NCI-H69 (cell line): ENCODE measurements at places on chromosomes 5 and 9.
A peak's percentile ranks its signal among the peaks of the same experiment; 100 is the strongest.

DNA sequence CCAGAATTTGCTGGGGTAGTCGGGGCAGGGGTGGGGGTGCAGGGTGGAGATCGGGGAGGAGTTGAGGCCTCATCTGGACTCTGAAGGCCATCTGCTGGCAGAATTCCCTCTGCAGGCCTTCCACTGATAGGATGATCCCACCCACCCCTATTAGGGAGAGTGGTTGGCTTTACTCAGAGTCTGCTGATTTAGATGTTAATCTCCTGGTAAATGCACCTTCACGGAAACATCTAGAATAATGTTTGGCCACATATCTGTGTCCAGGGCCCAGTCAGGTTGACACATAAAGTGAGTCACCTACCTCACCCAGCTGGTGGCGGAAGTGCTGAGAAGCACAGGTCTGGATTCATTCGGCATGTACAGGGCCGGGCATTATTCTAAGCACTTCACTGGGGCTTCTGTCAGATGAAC, 50.0 kb downstream of the DAPK1 start:
- DNase-seq, result no peak

DNA sequence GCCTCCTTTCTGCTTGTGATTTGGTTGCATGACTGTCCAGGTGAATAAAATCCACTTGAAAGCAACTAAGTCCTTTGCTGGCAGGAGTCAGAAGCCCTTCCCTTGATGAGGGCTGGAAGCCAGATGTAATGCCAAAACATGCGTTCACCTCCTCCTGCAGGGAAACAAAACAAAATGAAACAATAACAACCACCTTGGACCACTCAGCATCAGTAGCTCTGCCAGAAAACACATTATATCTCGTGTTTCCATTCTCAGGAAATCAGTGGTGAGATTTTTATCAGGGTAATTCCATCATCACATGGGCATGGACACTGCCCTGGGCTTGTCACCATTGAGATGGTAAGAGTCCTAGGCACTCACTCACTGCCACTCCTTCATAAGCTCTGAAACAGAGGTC, 350.3 kb upstream of the ACTBL2 start:
- no peak for DNase-seq

GRCh38 chr5:74326571-74327338, 313.8 kb downstream of the ENC1 start:
- DNase-seq, result peak; percentile 88

GRCh38 chr9:33676746-33677505, 118.4 kb upstream of the PRSS3 start:
- peak; percentile 89 for DNase-seq

- no peak for DNase-seq
These were observed 274.5 kb upstream of the PTGER4 start for GRCh38 chr5:40405230-40405629.

DNA sequence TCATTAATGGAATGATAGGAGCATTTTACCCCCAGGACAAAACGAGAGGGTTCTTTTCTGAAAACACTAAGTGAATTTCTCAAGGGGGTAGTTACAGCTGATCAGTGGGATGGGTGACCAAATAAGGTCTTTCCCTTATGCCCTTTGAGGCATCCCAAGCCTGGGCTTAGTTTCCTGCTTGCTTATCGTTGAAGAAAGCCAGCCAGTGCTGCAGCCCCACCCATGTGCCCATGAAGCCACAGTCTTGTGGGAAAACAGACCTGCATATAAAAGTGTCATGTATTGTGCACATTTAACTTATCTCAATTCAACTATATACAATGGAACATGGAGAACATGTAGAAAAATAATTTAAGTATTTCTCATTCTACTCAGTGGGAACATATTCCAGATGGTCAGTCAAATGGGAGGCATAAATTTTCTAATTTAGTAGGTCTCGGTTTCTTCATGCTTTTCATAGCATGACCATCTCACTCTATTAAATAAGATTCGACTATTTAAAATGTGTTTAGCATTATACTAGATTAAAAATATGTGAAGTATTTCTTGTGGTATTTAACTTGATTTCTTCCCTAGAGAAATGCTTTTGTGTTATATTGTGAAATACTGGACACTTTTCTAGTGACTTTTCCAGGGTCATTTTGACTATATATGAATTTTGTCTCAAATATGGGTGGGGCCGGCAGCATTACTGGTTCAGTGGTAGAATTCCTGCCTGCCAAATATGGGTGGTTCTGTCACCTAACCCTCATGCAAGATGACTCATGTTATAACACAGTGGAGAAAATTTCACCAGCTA, 189.7 kb upstream of the SGCD start:
- DNase-seq, result no peak

- peak; percentile 70 for DNase-seq
These were observed 5.7 kb upstream of the SEC16A start for GRCh38 chr9:136488247-136489214.

GRCh38 chr5:156704139-156704538, 146.0 kb upstream of the PPP1R2B start:
- DNase-seq, result no peak

DNA sequence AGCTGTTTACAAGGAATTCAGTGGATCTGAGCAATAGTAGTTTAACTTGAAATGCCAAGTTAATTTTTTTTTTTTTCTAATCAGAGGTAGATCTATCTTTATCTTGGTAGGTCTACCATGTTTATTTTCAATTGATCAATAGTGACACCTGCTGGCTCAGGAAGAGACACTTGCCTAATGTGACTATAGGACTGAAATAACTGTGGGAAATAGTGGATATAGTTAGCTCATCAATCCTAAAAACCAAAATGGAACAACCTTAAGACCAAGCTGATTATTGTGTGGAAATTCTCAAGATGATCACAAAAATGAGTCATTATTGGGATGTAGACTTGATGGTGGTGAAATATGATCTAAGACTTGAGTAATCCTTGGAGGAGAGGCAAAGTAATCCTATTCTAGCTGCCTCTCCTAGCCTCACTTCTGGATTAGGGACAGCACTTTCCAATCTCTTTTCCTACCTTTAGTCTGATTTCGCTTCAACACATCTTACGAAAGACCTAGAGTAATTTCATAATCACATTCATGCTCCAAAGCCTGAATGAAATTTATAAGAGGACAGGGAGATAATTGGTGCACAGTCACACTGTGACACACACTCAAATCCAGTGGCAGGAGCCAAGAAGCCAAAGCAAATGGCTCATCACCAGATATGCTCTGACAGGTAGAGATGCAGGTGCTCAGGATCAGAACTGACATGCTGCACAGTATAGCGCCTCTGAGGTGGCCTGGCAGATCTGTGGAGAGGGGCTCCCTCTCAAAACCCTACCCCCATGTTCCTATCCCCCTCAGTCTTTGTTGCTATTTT, 156.3 kb downstream of the HMHB1 start:
- DNase-seq, result peak; percentile 75

GRCh38 chr5:56309262-56309826, 76.2 kb upstream of the ANKRD55 start:
- no peak for DNase-seq

DNA sequence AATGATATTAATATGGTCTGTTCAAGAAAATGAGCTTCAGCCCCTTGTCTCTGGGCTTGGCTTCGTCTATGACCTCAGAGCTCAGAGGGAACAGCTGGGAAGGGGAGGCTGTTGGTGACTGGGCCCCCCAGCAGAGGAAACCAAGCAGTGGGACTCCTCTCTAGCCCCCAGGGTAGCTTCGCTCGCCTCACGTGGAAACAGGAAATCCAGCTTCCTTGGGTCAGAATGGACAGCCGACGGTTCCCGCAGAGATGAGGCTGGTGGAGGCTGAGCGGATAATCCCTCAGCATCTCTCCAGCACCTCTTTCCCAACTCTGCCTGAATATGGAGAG, 37.2 kb upstream of the ICE1 start:
- DNase-seq, result no peak

DNA sequence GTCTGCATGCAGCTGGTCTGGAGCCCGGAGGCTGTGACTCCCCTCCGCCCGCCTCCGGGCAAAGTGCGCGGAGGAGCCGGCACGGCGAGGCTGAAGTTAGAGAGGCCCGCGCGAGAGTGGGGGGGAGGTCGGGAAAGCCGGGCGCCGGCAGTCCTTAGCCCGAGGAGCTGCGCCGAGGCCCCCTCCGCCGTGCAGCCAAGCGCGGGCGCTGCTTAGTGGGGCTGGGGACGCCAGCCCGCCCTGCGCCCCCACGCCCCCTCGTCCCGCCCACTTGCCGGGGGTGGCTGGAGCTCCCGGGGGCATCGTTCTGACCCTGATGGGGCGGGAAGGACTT, 403 bp downstream of the NINJ1 start:
- DNase-seq, result peak; percentile 78

GRCh38 chr5:30997681-30998080, 195.8 kb upstream of the CDH6 start:
- DNase-seq, result peak; percentile 67

GRCh38 chr5:40605295-40605958, 74.3 kb upstream of the PTGER4 start:
- peak; percentile 39 for DNase-seq

DNA sequence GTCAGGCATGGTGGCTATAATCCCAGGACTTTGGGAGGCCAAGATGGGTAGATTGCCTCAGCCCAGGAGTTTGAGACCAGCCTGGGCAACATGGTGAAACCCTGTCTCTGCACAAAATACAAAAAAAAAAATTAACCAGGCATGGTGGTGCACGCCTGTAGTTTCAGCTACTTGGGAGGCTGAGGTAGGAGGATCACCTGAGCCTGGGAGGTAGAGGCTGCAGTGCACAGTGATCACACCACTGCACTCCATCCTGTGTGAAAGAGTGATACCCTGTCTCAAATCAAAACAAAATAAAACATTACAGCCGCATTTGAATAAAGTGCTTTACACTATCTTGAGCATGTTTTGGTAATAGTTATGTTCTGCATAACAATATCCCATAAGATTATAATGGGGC, 74.0 kb downstream of the IQGAP2 start:
- no peak for DNase-seq

DNA sequence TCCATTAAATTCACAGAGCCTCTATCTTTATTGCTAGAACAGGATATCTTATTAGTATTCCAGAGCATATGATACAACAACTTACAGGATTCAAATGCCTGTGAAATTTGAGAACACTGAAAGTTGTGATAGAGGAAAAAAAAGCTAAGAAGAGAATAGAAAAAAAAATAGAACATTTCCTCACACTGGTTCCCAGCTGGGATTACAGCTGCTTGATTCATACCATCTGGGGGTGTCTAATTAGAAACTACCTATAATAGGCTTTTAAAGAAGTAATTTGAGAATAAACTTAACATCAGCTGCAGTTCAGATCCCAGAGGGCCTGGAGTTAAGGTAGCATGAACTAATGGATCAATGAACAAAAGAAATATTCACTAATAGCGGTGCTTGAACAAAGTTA, 922.0 kb downstream of the CDH12 start:
- peak; percentile 96 for DNase-seq

DNA sequence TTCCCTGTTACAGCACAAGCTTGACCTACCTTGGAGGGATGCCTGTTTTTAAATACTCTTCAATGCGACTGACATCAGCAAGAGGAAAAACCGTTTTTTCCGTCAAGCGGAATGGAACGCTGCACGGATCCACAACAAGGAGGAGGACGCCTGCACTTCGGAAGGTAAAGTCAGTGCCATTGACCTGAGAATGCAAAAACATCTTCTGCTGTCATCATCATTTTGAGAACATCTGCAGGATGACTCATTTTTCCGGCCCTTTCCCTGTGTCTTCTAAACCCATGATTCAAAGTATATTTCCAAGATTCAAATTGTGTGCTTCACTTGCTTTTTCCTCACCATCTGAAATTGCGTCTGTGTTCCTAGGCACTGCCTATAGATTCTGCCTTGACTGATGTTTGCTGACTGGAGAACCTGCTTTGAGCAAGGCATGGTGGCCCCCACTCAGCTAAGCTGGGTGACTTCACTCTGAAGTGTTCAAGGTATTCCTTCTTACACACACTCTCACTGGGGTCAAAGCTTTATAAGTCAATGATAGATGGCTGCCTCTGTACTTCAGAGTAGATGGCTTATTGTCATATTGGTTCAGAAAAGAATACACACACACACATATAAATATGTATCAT, 78.1 kb downstream of the CEMIP2 start:
- DNase-seq, result no peak

DNA sequence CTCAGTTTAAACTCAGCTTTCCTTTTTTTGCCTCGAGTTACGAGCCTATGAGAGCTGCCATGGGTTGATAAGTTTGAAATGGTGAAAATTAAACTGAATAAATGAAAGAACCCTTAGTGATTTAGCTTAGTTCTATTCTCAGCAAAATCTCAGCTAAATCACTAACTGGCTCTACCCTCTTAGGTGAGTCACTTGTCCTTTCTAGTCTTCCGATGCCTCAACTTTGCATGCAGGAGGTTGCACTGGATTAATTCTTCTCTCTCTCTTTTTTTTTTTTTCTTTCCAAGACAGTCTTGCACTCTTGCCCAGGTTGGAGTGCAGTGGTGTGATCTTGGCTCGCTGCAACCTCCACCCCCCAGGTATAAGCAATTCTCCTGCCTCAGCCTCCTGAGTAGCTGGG, 83.9 kb downstream of the PAPPA start:
- no peak for DNase-seq

GRCh38 chr9:87212605-87213021, 265.3 kb upstream of the GAS1 start:
- DNase-seq, result no peak

DNA sequence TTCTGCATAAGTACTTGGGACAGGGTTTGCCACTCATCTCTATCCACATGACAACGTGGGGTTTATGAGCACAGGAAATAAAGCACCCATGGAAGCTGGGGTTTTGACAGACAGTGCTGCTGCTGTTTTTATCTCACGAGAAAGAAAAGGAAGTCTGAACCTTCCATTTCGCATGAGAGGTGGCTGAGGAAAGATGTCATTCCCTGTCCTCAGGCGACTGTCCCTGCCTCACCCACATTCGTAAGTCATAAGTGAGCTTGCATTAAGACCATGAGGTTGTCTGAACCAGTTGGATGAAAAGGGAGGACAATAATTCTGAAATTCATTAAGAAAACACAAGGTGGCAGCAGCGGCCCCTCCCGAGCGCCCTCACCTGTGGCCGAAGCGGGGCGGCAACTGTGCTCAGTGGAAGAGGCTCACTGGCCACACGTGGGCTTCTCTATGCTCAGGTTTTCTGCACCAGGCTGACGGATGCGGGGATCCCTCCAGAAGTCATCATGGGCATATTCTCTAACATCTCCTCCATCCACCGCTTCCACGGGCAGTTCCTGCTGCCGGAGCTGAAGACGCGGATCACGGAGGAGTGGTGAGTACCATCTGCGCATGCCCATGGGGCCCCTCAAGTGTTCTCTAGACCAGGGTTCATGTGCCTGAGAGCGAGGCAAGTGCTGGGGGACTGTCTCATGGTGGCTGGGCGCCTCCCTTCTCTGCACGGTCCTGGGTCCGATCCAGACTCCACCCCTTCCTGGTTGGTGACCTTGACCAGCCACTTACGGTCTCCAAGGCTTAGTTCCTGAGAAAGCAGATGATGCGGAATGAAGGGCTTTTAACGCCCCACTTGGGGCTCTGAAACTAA, 54.7 kb upstream of the SUSD3 start:
- peak; percentile 70 for DNase-seq

DNA sequence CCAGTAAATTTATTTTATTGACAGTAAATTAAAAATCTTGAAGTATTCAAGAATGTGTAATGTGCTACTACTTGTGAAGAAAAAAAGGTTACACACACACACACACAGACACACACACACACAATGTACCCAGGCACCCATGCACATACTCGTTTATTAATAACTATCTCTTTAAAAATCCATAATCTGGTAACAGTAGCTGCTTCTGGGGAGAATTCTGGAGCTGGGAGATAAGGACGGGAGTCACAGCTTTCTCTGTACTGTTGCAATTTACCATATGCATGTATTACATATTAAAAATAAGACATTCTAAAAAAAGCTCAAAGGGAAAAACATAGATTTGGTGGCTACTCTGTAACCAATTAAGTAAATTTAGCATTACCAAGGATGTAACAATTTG, 7.9 kb upstream of the C1QTNF2 start:
- DNase-seq, result no peak

GRCh38 chr5:109697339-109697738, 7.6 kb downstream of the MAN2A1 start:
- no peak for DNase-seq
